Stimulated activated CD8-positive, alpha-beta memory T cell treated with anti-CD3 and anti-CD28 coated beads, Interleukin-7, amount 100 ng/mL, for 4 hours (primary cell): ENCODE measurements at places on chromosomes 16 and 17.

DNA sequence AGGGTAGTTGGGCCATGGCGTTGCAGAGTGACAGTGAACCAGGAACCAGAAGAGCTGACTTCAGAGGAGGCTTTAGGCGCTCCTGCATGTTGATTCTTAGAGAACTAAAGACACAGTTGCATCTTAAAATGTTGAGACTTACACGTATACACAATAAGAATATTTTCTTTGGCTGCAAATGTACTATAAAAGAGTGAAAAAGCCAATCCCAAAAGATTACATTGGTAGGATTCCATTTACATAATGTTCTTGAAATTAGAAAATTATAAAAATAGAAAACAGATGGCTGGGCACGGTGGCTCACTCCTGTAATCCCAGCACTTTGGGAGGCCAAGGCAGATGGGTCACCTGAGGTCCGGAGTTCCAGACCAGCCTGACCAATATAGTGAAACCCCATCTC lies 738.8 kb downstream of the WWOX start:
- no peak for DNase-seq

DNA sequence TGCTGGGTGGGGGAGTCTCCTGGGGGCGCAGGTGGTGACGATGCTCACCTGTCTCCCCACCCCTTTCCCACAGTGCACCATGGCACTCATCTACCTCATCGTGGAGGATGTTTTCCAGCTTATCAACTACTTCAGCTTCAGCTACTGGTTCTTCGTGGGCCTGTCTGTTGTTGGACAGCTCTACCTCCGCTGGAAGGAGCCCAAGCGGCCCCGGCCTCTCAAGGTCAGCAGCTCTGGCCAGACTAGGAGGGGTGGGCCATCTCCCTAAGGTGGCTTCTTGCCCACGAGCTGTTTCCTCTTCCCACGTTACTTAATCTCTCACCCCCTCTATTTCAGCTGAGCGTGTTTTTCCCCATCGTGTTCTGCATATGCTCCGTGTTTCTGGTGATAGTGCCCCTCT lies 14.5 kb downstream of the SLC7A6OS start:
- no peak for DNase-seq

DNA sequence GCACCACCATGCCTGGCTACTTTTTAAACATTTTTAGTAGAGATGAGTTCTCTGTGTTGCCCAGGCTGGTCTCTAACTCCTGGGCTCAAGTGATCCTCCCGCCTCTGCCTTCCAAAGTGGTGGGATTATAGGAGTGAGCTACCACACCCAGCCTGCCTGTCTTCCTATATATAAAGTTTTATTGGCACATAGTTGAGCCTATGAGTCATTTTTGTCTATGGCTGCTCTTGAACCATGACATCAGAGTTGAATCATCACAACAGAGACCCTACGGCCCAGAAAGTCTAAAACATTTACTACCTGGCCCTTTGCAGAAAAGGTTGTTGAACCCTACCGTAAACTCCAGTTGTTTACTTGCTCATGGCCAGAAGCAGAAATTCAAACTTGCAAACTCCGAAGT lies 7.9 kb downstream of the SEPTIN12 start:
- DNase-seq, result no peak

DNA sequence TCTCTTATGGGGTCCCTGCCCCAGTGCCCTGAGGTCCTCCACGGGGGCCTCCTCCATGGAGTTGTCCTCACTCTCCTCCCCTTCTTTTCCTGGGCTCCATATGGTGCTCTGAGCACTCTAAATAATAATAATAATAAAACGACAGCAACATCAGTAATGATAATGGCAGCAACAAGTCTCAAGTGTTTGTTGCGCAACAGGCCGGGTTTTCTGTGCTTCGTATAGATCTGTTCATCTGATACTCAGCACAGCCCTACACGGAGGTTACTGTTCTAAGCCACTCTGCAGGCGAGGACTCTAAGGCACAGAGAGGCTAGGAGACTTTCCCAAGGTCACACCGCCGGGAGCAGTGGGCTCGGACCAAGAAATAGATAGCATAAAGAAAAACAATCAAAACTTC lies 13.7 kb downstream of the CIBAR2 start:
- no peak for DNase-seq

- no peak for DNase-seq
Observed at GRCh38 chr17:6430769-6431168, 4.2 kb downstream of the AIPL1 start.

DNA sequence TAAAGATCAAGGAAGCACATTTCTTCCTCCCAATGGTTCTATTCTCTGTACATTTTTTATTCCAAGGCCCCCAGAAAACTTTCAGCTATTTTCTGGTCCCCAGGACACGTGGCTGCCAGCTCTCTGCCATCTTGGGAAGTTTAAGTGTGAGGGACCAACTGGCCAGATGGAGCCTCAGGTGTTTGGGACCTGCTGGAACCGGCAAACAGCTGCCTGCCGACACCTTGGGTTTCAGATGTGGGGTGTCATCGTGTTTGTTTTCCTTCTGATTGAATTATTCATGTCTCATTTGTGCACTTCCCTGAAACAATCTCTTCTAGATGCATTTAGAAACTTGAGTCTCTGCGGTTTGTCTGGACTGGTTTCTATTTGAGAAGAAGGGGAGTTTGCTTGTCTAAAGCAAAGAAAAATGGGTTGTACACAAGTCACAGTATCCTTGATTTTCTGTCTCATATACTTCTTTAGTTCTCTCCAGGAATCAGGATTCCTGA lies 386.5 kb downstream of the SLC39A11 start:
- no peak for DNase-seq

- no peak for DNase-seq
Observed at GRCh38 chr16:75462806-75463205, 1.7 kb downstream of the TMEM170A start.

GRCh38 chr17:78665387-78665951 lies 88.3 kb upstream of the DNAH17 start:
- no peak for DNase-seq

GRCh38 chr17:78559749-78560368 lies 17.3 kb downstream of the DNAH17 start:
- no peak for DNase-seq

DNA sequence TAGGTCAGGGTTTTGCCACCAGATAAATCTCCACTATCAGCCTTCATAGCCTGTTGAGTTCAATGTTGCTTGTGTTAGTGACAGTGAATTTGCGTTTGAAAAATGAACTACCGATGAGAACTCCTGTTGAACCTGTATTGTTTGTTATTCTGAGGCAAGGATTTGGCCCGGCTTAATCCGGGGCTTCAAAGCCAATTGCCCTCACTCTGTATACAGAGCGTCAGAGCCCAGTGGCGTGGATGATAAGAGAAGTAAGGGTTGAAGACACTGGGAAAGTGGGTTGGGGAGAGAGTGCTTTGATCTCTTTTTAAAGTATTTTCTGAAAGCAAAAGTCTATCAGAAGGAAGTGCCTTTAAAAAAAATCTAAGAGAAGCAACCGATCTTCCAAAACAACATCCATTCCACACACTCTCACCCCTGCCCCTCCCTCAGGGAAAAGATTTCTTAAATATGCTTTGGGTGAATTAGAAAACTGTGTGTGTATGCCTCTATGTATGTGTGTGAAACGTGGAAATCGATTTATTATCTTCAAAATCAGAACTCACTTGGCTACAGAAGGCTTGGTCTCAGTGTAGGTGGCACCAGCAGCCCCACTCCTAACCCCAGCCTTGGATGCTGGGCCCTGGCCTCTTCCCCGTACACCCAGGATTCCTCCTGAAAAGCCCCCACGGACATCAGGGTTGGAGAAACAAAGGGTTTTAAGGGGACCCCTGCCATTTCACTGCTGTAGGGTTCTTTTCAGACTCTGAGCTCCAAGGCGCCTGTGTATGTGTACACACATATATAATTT lies 8.8 kb downstream of the TBX4 start:
- no peak for DNase-seq

DNA sequence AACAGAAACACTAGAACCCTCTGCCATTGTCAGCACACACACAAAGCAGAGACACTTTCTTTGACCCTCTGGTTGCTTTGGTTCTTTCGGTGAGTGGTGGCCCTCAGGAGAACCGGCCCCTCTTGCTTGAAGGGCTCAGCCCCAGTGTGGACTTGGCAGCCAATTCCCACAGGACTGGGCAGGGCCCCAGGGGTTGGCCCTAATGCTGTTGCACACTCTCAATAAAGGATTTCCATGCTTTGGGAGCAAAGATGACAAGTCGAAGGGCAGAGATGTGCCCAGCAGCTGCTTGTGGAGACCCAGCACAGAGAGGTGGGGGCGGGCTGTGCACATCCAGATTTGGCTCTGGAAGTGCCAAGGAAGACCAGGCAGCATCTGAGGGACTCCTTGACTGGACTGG lies 149.0 kb downstream of the NTN1 start:
- no peak for DNase-seq

- no peak for DNase-seq
Observed at GRCh38 chr17:4994081-4994595, 3.2 kb downstream of the INCA1 start.

GRCh38 chr17:75927286-75927922 lies 13.4 kb downstream of the FBF1 start:
- no peak for DNase-seq

DNA sequence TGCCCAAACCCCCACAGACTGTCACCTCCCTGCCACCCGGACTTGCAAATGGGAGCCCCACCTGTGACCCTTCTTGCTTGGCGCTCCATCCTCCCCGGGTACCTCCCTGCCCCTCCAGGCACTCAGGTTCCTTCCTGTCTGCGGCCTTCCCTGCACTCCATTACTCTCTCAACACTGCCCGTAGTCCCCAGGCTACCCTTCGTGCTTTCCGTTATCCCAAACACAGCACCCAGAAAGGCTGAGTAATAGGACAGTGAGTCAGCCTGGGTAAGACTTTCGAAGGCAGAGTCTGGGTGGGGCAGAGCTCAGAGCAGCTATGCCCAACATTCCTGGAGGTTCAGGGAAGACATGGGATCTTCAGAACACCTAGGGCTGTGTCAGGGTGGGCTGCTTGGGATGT lies 16.6 kb upstream of the C16orf74 start:
- DNase-seq, result no peak

- DNase-seq, result no peak
Observed at GRCh38 chr16:4684763-4685162, 8.6 kb upstream of the NUDT16L1 start.

DNA sequence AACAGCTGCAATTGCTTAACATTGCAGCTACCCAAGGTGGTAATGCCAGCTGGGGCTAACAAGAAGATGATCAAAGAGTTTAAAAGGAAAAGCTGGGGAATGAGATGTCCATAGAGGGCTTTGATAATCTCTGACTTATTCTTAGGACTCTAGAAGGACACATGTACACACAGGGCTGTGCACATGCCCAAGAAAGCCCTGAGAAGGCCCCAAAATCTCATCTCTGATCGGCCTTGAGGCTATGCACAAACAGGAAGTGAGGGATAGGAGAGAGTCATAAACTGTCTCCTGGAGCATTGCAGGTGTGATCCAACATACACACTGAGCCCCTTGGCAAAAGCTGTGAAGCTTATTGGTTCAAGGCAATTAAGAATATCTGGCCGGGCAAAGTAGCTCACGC lies 17.2 kb upstream of the RABEP1 start:
- DNase-seq, result no peak

GRCh38 chr16:81486540-81487061 lies 42.0 kb downstream of the CMIP start:
- DNase-seq, result no peak

DNA sequence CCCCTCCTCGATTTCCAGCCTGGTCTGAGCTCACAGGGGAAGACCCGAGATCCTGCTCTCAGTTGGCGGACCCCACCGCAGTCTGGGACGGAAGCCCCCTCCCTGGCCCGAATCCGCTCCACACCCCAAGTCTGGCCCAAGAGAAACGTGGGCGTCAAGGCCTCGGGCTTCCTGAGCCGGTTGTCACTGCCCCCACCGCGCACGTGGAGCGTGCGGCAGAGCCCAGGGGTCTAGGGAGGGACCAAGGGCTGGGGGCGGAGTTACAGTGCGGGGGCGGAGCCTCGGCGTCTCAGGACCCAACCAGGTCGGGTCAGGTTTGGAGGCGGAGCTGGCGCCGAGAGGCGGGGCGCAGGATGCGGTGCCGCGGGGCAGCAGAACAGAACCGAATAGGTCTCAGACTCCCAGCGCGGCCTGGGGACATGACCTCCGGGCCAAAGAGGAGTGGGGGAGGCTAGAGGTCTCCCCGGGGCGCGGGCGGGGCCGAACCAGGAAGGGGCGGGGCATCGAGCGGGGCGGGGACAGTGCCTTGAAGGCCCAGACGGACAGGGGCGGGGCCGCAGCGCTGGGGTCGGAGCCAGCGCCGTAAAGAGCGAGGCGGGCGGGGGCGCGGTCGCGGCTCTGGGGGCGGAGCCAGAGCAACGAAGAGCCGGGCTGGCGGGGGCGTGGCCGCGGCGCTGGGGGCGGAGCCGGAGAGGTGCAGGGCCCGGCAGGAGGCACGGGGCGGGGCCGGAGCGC lies 431 bp upstream of the ZFPM1 start:
- DNase-seq, result peak; percentile 99

- DNase-seq, result peak; percentile 88
Observed at GRCh38 chr17:74203439-74204240, at the start of gene RPL38. RPL38 (plus strand) TSS chr17:74203678; CDS start chr17:74203956, 278 bp downstream.

DNA sequence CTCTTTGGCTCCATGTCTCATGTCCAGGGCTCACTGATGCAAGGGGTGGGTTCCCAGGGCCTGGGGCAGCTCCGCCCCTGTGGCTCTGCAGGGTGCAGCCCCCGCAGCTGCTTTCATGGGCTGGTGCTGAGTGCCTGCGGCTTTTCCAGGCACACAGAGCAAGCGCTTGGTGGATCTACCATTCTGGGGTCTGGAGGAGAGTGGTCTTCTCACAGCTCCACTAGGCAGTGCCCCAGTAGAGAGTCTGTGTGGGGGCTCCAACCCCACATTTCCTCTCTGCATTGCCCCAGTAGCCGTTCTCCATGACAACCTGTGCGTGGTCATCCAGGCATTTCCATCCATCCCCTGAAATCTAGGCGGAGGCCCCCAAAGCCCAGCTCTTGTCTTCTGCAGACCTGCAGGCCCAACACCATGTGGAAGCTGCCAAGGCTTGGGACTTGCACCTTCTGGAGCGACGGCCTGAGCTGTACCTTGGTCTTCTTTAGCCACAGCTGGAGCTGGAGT lies 5.2 kb downstream of the IL32 start:
- no peak for DNase-seq

DNA sequence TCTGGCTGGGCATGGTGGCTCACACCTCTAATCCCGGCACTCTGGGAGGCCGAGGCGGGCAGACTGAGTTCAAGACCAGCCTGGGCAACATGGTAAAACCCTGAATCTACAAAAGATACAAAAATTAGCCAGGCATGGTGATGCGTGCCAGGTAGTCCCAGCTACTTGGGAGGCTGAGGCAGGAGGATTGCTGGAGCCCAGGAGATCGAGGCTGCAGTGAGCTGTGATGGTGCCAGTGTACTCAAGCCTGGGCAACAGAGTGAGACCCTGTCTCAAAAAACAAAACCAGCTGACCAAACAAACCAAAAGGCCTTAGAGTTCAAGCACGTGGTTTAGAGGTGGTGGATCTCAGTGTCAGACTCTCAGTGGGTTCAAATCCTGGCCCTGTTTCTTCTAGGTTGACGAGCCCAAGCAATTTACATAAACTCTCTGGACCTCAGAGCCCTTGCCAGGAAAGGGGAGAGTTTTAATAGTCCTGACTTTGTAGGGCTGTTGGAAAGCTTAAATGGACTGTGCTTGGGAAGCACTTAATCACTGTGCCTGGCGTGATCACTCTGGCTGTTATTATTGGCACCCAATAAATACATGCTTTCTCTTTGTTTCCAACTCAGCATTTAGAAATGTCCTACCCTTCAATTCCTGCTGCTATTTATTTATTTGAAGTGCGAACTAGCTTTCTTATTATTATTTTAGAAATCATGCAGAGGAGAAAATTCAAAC lies 44.7 kb downstream of the ABCC1 start:
- no peak for DNase-seq
